ENCODE measurements at places on chromosomes 12 and 14.

DNA sequence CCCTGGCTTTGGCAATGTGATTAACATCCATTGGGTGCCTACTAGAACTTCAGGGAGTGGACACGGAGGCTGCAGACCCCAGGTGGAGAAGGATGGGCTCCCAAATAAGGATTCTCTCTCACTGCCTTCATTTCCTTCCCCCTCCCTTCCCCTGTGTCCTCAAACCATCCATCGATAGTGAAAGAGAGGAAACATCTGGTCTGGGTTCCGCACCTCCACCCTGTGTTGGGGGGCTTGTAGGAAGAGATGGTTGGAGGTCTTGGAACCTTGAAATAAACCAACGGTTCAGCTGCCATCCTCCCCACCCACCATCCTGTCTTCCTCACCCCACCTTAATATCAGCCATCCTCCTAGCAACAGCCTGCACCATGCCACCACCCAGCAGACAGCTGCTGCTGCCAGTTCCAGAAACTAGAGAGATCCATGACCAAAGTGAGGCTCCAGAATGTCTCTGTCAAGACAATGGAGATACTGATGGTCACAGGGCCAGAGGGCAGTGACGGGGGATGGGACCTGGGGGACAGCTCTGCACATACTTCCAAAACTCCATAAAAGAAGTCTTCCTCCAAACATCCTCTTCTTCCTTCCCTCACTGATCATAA lies 153.1 kb upstream of the CCND2 start:
- DNase-seq: no peak

- peak; percentile 70 for DNase-seq
Measured at GRCh38 chr12:116717466-116718437, 20.1 kb downstream of the SPRING1 start.

GRCh38 chr14:64580467-64580866 lies 30.7 kb downstream of the PPP1R36 start:
- DNase-seq: no peak

DNA sequence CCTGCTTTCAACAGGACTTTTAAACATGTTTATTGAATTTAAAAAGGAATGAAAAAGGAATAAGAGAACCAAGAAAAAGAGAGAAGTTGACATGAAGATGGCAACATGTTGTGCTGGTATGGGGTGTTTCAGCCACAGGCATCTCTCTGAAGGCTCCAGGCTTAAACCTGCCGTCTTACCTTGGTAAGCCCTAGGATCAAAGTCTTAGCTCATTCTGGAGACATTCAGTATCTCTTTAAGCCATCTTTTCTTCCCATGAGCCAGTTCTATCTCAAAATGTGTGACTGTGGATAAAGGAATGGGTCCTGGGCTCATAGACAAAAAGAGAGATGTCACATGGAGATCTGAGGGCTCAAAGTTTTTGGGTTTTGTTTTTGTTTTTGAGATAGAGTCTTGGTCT lies 1.6 kb upstream of the TFCP2 start:
- DNase-seq: no peak

DNA sequence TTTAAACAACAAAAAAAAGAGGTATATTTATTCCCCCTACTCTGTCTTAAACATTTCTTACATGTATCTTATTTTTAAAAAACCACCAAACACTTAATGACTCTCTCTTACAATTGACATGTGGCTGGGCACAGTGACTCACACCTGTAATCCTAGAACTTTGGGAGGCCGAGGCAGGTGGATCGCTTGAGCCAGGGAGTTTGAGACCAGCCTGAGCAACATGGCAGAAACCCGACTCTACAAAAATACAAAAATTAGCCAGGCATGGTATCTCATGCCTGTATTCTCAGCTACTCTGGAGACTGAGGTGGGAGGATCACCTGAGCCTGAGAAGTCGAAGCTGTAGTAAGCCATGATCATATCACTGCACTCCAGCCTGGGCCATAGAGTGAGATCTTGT lies 16.0 kb downstream of the SLC41A2 start:
- DNase-seq: no peak

GRCh38 chr12:50016501-50017475 lies 8.5 kb downstream of the RACGAP1 start:
- peak; percentile 33 for DNase-seq

DNA sequence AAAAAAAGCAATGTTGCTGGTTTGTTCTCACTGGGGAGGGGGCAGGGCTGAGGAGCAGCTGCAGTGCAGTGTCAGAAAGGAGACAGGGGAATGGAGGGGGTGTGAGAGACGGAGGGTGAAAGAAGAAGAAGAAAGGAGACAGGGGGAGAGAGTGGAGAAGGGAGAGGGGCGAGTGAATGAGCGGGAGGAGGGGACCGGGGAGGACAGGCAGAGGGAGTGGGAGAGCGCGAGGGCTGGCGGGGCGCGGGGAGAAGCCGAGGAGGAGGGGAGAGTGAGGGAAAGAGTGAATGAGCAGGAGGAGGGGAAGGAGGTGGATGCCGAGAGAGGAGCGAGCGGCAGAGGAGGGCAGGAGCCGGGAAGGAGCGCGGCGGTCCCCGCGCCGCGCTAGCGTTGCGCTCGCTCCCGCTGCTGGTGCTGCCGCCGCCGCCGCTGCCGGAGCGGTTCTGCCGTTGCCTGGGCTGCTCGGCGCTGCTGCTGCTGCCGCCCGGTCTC lies at the start of gene NOVA1:
Gene NOVA1, minus strand, starts transcription at position 445 of the 492 bp plus-strand sequence. CDS start 597 bp downstream, outside the sequence.
- DNase-seq: peak; percentile 88

DNA sequence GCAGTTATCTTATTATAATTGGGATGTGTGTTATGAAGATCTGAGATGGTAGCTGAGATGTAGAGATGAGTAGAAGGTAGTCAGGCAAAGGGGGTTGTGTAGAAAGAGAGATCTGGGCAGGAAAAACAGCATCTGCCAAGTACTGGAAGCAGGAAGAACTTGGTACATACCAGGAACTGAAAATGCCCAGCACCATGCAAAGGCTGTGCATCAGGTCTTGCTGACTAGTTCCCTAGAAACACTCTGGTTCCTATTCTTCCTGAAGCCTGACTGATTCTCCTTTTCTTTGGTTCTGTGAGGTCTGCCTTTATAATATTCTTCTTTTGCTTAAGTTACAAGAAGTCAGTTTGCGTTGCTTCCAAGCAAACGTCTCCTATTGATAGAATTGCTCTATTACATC lies 6.7 kb upstream of the NFATC4 start:
- DNase-seq: no peak

DNA sequence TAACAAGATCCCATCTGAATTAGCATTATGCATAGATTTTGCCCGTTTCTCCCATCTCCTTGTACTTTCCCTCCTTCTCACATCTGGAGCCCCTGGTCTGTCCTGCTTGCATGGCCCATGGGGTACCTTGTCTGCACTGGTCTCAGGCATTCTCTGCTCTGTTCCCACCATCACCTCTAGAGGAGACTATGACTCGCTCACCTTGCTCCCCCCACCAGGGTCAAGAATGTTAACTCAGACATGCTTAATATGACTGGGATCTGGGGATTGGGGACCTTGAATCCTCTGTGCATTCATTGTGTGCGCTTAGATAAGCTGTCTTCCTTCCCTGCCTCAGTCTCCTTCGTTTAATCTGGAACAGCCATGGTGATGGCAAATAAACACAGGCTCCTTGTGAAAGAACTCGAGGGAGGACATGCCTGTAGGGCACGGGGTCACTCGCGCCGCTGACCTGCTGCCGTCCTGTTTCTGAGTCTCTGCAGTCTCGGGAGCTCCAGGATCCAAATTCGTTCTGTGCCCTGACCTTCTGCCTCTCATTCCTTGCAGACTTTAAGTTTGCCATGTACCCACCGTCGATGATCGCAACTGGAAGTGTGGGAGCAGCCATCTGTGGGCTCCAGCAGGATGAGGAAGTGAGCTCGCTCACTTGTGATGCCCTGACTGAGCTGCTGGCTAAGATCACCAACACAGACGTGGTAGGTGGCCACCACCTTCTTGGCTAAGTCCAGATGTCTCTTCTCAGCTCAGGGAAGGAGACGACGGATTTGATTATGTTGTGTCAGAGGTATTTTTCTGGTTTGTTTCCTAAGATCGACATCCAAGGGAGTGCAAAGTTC lies 15.0 kb downstream of the CCND2 start:
- DNase-seq: no peak

DNA sequence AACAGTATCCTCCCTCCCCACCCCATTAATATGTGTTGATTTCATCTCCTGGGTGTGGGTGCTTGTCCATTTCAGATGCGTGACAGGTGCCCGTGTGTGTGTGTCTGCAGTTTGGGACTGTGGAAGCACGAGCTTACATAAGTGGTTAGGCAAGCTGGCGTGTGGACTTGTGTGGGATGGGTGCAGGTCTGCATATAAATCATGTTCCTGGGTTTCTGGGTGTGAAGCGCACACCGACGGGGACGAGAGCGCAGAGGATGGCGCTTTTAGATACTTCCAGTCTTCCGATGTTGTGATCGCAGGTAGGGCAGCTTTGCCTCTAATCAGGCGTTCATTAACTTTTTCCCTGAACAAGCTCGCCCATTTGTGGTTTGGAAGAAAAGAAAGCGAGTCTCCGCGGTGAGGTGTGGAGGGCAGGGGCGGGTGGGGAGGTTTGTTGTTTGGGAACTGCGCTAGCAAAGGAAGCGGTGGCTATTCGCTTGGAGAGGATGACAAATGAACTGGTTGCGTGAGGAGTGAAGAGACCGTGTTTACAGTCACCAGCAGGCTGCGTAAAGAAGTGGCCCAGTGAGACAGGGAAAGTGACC lies 865 bp downstream of the RGS6 start:
- DNase-seq: peak; percentile 48

DNA sequence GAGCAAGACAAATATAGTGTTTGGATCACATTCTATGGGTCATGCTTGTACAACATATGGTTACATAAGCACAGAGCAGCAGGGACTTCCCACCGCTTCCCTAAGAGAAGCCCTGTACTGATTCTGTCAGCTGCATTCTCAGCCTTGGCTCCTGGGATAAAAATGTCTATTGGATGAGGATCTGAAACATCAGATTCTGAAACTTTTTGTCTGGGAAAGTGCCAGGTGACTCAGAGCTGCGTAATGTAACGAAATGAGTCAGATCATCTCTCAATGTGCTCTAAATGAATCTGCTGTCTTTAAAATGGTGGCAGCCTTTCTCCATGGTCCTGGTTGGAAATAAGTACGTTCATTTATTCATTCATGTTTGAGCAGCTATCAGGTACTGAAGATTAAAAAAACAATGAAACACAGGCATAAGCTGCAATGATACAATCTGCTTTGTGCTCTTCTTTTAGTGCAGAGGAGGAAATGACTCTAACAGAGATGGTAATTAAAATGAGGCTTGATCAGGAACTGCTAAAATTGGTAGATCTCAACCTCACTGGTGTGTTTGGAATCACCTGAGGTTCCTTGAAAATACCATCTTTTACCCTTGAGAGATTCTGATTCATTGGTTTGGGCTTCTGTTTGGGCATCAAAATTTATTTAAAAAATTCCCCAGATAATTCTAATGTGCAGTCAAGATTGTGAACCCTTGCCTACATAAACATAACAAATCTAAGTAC lies 99.1 kb upstream of the NAP1L1 start:
- no peak for DNase-seq

GRCh38 chr12:44972746-44973421 lies 78.0 kb downstream of the DBX2 start:
- peak; percentile 1 for DNase-seq

GRCh38 chr12:116779597-116779996 lies 41.5 kb downstream of the RNFT2 start:
- no peak for DNase-seq

GRCh38 chr12:75135026-75135425 lies 74.6 kb downstream of the KCNC2 start:
- no peak for DNase-seq

DNA sequence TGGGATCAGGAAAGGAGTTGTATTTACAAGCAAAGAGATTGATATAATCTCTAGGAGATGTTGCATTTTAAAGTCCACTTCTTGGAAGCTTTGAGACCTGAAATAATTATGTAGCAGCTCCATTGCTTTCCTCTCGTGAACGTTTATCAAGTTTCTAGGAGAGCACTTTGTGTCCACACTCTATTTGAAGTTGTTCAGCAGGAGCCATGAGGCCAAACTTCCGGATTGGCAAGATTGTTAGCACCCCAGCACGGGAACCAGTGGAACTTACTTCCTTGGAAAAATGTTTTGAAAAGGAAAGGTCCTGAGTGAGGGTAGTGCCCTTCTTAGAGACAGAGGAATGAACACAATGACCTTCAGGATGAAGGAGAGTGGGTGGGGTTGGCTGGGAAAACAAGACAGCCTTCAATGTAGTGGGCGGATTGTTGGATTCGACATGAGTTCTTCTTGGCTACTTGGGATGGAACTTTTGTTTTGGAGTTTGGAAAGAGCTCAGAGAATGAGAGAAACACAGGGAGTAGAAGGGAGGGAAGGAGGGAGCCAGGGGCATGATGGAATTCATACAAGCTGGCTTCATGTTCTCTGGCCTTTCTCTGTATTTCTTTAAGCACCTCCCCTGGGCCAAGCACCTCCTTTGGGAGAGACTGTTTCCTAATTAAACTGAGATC lies 23.8 kb upstream of the CISTR start:
- no peak for DNase-seq

GRCh38 chr14:83632375-83632774 lies 1897.6 kb upstream of the FLRT2 start:
- no peak for DNase-seq

DNA sequence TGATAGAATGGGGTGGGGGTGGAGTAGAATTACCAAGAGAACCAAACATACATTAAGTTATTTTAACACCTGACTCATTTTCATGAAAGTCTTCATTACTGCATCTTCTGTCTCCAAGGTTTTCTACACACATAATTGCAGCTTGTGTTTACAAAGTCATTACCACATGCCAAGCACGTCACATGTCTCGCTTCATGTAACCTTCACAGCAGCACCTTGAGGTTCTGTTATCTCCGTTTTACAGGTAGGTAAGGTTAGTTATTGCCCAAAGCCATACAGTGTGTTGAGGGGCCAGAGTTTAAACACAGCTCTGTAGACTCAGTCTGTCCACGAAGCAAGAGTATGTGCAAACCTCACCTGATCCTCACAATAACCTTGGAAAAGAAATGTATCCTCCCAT lies 64.3 kb upstream of the RBM19 start:
- DNase-seq: no peak

- no peak for DNase-seq
Measured at GRCh38 chr12:86796550-86796949, 540.4 kb upstream of the MGAT4C start.

- no peak for DNase-seq
Measured at GRCh38 chr14:54909817-54910558, 7.4 kb upstream of the GCH1 start.

All from right kidney (tissue), 9 donors.